ENCODE measurements at places on chromosomes 12 and 14.

GRCh38 chr14:105363847-105364708, 34.3 kb upstream of the TEX22 start:
- no peak for DNase-seq

DNA sequence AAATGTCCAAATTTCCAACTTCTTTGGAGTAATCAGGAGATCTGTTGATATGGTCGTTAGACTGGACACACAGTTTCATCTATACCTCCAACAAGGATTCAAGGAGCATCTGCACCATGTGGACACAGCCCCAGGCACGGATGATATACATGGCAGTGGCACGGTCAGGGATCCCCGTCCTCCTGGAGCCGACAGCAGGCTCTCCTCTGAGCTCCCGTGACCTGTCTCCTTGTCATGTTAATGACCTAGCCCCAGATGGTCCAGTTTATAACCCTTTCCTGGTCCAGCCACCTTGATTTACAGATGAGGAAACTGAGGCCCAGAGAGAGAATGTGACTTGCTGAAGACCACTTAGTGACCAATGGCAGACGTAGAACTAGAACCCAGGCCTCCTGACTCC, 16.5 kb upstream of the SERPINA4 start:
- DNase-seq = no peak

GRCh38 chr12:77494296-77494695, 336.4 kb upstream of the NAV3 start:
- no peak for DNase-seq

- no peak for DNase-seq
Observed at GRCh38 chr12:93938317-93938716, 210.1 kb upstream of the PLXNC1 start.

- DNase-seq = no peak
Observed at GRCh38 chr14:37035401-37035800, 137.0 kb downstream of the SLC25A21 start.

GRCh38 chr14:88588081-88588480, 25.2 kb downstream of the ZC3H14 start:
- DNase-seq = no peak

- DNase-seq = no peak
Observed at GRCh38 chr14:99968941-99969340, 96.3 kb upstream of the EVL start.

DNA sequence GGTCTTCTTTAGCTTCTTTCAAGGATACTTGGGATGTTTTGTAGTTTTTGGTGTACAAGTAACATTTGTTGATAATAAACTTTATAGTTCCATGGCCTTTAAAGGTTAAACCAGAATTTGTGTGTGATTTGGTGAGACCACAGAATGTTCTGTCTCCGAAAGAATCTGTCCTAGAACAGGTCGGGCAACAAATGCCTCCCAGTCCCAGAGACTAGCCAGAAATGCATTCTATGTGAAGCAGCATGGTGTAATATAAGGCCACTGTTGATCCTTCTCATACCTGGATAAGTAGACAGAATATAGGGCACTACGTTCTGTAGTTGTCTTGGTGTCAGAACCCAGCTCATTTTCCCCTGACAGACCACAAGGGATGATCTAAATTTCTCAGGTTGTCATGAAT, 10.0 kb downstream of the STYK1 start:
- DNase-seq = no peak

GRCh38 chr14:79586416-79586815, 624.9 kb downstream of the DIO2 start:
- DNase-seq = no peak

DNA sequence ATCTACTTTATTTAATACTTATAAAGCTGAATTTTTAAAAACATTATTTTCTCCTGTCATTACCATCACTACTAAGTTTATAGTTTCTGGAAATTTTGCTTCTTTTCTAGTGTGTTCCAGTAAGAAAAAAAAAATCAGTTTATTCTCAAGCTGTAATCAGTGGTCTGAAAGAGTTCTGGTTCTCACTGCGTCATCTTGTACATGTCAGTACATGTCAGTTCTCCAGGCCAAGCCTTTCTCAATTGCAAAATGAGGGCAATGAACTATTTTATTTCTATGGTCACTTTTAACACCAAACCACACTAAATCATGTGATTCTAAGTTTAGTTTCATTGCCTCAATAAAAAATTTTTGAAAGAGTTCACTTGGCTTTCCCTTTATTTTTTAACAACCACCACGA, 468.9 kb upstream of the LRFN5 start:
- no peak for DNase-seq

DNA sequence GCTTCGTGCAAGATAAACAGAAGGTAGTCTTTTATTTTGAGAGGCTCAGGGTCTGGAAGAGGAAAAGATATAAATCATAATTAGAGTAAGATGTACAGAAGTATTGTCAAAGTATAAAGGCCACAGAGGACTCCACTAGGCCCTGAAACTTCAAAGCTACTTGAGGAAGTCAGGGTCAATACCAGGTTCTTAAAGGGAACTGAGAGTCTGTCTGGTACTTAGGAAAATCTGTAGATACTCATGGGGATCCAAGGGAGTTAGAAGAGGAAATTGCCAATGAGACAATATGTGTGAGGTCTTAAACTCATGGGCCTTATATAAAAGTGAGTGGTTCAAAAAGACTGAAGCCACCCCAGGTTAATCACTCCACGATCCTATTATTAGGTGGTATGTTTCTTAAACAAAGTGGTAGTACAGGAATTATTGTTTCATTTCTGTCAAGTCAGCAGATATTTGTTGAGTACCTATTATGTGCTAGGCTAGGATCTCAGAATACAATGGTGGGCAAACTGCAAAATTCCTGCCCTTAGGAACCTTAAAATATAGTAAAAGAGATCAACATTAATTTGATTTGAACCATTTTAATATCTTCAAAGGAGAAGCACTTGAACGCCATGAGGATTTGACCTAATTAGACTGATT, 314.6 kb downstream of the ADAMTS20 start:
- no peak for DNase-seq
